ENCODE measurements at places on chromosomes 2 and 18.

DNA sequence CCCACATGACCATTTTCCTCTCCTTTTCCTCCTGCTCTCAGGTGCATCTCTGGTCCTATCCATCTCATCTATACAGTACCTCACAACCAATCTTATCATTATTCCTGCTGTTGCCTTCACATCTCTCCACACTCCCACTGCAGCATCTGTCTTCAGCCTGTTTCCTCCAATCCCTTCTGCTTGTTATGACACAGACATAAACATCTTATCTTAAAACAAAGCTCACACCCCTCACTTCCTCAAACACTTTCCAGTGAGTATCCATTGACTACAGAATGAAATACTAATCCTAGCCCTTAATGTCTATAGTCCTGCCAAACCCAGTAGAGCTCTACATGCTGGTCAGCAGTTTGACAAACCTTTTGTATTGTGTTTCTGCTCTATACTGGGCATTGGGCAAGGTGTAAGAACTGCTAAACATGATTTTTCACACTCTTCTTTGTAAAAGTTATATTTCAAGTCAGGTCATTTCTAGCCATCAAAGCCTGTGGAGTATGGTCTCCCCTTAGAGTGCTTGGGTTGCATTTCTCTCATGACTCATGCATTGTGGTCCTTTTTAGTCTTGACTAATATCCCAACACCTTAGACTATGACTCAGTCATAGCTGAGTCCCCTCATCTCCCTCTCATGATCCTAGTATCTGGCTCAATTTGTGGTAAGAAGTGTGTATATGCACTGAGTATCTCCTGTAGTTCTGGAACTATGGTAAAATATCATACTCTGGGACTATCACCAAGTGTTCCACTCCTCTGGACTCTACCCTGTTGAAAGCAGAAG is 187.0 kb downstream of the CYRIA start:
- peak; percentile 51 for DNase-seq

GRCh38 chr18:2400701-2401196 is 170.6 kb downstream of the METTL4 start:
- DNase-seq: no peak

- no peak for DNase-seq
Observed at GRCh38 chr2:146587291-146587713, 1257.5 kb upstream of the ACVR2A start.

DNA sequence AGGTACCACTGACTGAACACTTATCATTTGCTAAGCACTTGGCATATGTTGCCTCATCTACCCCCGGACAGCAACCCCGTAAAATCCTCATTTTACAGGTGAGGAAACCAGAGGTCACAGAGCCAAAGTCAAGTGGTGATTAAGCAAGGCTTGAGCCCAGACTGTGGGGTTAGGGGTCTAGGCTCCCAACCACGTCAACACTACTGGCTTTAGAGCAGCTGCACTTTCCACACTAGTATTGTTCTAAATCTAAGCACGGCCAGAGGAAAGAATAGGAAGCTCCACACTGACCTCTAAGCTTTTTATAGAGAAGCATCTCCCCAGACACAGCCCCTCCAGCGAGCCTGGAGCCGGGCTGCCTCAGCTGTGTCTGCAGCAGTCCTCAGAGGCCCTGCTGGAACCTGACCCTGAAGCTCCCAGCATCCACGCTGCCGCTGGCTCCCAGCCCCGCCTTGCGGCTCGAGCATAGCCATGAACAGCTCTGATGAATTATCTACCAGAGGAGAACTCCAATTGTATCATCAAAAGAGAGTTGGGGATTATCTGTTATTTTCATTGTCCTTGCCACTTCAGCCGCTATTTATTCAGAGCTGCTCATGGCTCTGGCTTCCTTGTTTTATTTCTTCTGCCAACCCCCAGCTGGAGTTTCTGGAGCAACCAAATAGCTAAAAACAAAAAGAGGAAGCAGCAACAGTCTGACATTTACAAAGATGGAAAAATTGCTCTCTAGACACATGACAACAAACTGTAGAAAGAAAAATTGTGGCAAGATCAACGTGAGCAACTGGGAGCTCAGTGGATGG is 62.2 kb upstream of the RTN4 start:
- DNase-seq: peak; percentile 34

DNA sequence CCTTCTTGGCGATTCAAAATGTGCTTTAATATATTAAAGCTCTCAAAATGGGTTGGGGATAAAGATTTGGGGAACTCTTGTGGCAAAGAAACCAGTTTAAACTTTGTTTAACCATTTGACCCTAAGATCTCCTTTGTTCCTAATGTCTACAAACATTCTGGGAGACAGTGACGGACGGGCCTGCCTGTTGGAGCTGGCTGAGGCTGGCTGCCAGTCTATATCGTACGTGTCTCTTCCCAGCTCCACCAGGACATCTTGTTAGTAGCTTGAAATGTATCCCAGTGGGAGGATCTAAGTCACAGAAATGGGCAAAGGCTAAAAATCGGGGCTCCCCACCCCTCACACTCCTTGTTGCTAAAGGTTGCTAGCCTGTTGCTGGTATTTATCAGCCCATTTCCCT is 30.7 kb downstream of the ZNF532 start:
- no peak for DNase-seq

GRCh38 chr2:86492048-86492453 is 50.9 kb downstream of the KDM3A start:
- no peak for DNase-seq

GRCh38 chr2:12663306-12664037 is 53.3 kb upstream of the TRIB2 start:
- DNase-seq: no peak

DNA sequence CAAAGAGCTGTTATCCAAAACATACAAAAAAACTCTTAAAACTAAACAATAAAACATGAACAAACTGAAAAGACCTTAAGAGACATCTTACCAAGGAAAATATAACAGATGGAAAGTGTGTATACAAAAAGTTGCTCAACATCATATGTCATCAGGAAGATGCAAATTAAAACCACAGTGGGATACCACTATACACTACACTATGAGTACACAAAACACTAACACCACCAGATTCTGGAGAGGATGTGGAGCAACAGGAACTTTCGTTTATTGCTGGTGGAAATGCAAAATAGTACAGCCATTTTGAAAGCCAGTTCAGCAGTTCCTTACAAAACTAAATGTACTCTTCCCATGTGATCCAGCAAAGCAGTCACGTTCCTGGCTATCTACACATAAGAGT is 221.4 kb downstream of the CMPK2 start:
- DNase-seq: no peak

DNA sequence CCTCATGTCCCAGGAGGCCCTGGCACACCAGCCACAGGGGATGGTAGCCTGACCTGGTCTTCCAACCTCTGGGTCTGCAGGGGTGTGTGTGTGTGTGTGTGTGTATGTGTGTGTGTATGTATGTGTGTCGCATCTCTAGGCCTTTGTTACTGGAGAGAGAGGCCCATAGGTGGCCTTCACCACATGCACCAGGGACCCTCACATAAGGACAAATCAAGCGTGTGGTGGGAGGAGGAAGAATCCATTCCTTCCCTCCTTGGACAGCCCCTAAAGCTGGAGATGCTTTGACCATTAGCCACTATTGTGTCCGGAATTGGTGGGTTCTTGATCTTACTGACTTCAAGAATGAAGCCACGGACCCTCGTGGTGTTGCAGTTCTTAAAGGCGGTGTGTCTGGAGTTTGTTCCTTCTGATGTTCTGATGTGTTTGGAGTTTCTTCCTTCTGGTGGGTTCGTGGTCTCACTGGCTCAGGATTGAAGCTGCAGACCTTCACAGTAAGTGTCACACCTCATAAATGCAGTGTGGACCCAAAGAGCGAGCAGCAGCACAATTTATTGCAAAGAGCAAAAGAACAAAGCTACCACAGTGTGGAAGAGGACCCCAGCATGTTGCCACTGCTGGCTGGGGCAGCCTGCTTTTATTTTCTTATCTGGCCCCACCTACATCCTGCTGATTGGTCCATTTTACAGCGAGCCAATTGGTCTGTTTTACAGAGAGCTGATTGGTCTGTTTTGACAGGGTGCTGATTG is 104.1 kb downstream of the DDX1 start:
- no peak for DNase-seq

- no peak for DNase-seq
Observed at GRCh38 chr2:169546756-169547155, 26.9 kb downstream of the FASTKD1 start.

GRCh38 chr18:8869696-8870095 is 164.3 kb downstream of the MTCL1 start:
- DNase-seq: no peak

GRCh38 chr2:120963997-120964705 is 228.5 kb downstream of the GLI2 start:
- no peak for DNase-seq

- DNase-seq: no peak
Observed at GRCh38 chr2:45833301-45833967, 182.0 kb downstream of the PRKCE start.

GRCh38 chr2:21331625-21332370 is 208.0 kb downstream of the TDRD15 start:
- DNase-seq: no peak

DNA sequence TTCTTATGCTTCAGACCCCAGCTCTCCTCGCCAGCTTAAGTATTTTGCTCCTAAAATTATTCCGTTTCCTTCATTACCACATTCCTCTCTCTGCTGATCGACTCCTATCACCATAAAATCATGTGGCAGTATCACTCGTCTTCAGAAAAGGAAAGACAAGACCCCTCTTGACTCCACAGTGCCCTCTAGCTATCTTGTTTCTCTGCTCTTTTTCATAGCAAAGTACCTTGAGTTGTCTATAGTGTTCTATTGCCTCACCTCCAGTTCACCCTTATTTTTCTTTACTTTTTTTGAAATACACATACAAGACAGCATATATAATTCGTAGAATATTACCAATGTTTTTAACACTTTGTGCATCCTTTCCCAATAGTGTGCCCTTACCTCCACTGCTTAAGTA is 273.2 kb upstream of the SIX3 start:
- DNase-seq: no peak

DNA sequence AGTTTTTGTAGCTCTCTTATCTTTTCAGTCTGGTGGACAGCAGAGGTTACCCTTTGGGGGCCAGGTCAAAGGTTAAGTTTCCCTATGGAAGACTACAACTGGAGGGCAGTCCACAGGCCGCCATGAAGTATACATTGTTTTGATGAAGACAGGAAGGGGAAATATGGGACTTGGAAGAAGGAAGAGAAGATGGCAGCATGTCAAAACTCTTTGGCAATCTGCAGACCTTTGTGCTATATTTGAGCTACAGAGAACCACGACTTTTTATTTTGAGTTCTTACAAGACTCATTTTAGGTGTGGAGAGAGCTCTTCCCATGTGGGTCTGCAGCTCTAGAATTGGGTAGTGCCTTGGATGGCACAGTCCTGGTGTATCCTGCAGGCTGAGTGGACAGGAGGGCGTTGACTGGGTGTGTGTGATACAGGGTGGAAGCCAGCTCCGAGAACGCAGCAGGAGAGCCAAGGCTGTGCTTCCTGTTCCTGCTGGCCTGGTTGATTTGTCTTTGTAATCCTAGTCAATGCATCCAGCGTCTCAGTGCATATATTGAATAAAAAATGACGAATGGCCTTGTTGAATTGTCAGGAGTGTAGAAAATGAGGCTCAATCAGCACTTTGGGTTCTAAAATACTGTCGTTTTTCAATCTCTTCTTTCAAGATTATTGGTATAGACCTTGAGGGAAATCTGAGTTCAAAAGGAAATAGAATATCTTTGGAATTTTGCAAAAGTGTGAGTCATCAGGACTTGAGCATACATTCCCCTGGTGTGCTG is 11.5 kb downstream of the ITGA6 start:
- DNase-seq: no peak

DNA sequence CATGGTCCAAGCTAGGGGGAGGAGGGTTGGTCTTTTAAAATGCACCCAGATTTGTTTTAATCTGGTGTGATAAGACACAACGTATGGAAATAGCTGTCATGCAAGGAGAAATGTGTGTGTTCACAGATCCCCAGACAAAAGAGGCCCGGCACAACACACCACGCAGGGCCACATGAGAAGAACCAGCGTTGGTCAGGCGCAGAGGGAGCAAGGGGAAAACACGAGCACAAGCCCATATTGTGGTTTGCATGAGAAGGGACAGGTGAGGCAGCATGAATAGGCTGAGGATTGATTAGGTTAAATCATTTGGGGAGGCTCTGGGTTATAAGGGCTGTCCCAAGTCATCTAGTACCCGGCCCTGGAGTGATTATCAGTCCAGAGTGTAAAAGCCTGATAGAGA is 272.5 kb upstream of the NCKAP5 start:
- no peak for DNase-seq

DNA sequence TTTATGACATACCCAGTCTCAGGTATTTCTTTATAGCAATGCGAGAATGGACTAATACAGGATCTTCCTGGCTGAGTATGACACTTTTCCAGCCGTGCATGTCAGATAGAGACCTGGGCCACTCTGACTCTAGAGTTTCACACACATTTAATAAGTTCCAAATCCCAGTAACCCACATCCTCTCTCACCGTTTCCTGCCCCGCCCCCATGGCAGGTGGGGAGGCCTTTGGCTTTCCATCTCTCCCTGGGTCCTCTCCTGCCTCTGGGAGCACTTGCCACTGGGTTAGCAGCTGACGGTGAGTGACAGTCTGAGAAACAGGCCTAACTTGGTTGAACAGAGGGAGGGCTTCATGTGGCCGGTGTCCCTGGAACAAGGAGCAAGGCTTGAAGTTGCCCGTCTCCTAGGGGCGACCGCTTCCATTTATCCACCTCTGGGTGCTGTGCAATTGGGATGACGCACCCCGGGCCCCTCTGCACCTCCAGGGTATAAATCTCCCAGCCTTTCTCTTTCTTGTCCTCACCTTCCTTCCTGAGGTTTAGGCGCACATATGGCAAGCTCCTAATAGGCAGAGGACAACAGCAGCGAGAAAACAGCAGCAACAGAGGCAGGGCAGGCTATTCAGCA is 152.7 kb upstream of the HDAC4 start:
- no peak for DNase-seq

GRCh38 chr18:26719896-26720295 is 145.6 kb downstream of the AQP4 start:
- no peak for DNase-seq

- DNase-seq: no peak
Observed at GRCh38 chr2:75560022-75560767, 544 bp downstream of the EVA1A start.

- DNase-seq: no peak
Observed at GRCh38 chr2:26922405-26923188, 47.8 kb upstream of the MAPRE3 start.

Measured in KG1 (cell line).